ENCODE measurements at places on chromosomes 4 and X. TPM values are rescaled to one million over a fixed set of nuclear protein-coding genes. Genes with fewer than 3 reads are reported as not detected.

DNA sequence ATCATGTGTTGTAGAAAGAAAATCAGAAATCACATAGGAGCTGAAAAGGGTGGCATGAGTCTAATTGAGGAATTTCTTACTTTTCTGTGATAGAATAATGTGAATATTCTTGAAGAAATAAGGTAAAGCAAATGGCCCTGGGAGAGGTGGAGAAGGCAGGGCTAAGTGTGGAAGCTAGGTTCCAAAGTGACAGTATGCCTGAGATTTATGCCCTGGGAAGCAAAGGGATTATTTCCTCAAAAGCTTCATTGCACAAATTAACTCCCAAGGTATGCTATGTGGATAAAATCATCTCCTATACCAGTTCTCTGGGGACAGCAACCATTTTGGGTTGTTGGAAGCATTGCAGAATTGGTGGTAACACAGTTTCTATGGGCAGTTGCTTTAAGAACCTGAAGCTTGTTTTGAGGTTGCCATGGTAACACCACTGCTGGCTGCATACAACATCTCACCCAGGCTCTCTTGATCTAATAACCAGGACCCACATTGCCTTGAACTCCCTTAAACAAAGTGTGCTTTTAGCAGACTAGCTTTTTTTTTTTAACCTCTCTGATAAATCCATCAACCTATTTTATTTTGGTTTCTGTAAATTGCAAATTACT, 21.0 kb downstream of the MAOA start:
- H3K4me1 ChIP-seq = peaks cover 17% of the 10 kb centered on the region
- H3K36me3 ChIP-seq = no peaks in the 10 kb centered on the region

SMIM10 gene
- not detected for total RNA-seq

DNA sequence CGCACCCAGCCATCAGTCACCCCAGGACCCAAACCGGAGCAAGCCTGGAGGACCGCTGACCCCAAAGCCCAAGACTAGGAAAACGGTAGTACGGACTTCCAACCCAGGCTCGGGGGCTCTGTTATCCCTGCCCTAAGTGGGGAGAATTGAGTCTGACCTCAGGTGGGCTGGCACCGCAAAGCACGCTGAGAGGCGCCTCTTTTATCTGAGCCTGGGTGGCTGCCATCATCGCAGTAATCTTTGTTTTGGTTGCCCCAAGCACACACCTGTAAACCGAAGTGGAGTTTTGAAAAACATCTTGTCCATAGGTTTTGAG, 894 bp upstream of the SH3RF1 start:
- H3K4me1 ChIP-seq = peaks cover 26% of the 10 kb centered on the region
- H3K27ac ChIP-seq = peak overlapping the region; percentile 95
- H3K4me3 ChIP-seq = peak overlapping the region; percentile 63
- no peaks in the 10 kb centered on the region for H3K27me3 ChIP-seq
- H3K36me3 ChIP-seq = no peaks in the 10 kb centered on the region
- DNase-seq = no peak

TEX13B gene
- total RNA-seq = not detected

DNA sequence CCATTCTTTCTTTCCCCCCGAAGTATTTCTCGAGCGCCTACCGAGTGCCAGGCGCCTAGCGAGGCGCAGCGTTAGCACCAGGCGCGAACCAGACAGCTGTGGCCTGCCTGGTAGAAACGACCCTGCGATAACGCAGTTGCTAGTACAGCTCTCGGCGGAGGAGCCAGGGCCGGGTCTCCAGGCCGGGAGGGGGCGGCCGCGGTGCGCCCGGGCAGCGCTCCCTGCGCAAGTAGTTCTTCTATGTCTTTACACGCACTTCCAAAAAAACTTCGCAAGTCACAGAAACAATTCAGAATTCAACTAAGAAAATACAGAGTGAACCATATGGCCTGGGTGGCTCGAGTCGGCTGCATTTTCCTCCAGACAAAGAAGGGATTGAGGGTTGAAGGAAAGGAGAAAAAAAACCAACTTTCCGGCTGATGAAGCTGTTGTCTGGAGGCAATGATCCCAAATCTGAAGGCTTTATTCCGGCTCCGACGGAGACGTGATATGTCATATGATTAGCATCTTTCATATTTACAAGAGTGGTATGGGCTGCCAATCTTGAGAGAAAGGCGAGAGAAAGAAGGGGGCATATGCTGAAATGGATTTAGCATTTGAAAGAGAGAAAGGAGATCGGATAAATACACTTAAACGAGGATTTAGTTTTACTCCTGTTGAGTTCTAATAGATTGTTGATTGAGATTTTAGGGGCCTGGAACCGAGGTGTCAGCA, 7.2 kb upstream of the NEUROG2 start:
- peaks cover 27% of the 10 kb centered on the region for H3K4me1 ChIP-seq
- no peaks in the 10 kb centered on the region for H3K36me3 ChIP-seq
- peak overlapping the region; percentile 31 for H3K4me3 ChIP-seq
- DNase-seq = peak; percentile 69
- H3K27ac ChIP-seq = no peak overlapping the region

GRCh38 chr4:89914609-89915550, 20.2 kb downstream of the MMRN1 start:
- H3K27ac ChIP-seq = no peak overlapping the region
- H3K4me1 ChIP-seq = peaks cover 8% of the 10 kb centered on the region
- no peaks in the 10 kb centered on the region for H3K36me3 ChIP-seq
- DNase-seq = no peak

DNA sequence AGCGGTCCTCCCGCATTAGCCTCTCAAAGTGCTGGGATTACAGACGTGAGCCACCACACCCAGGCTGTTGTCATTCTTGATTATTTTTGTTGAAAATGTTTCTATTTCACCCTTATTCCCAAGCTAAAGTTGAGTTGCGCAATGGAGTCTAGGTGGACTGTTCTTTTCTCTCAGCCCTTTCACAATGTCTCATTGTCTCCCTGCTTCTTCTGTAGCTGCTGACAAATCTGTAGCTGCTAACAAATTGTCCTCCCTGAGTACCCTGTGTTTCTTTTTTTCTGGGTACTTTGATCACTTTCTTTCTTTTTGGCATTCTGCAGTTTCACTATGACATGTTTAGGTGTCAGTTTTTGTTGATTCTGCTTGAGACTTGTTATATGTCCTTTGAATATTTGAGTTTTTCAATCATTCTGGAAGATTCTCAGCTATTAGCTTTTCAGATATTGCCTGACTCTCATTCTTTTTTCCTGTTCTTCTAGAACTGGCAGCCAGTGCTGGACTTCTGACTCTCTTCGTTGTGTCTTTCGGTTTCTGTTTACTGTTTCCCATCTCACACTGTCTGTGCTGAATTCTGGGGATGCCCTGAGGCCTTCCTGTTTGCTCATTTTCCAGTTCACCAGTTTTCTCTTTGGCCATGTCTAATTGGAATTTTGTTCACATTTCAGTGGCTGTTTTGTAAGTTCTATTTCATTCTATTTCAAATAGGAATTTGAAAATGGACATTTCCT, 6.6 kb downstream of the ABCD1 start:
- DNase-seq = no peak
- H3K27ac ChIP-seq = no peak overlapping the region
- no peaks in the 10 kb centered on the region for H3K27me3 ChIP-seq
- peaks cover 25% of the 10 kb centered on the region for H3K4me1 ChIP-seq

DNA sequence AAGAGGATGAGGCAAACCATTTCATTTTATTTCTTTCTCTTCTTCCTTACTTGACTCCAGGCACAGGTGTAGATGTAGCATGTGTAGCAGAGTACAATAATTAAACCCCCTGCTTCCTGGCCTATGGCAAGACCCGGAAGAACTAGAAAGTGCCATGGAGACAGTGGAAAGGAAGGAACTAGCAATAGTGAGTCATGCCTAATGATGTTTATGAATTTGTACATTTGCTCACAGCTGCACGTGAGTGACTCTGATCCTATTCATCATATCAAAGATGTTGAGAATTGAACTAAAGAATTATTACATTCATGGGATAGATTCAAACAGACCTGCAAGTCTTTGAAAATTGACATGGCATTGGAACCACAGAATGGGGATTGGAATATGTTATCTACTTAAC, 2233.9 kb upstream of the TENM3 start:
- H3K27me3 ChIP-seq = no peaks in the 10 kb centered on the region
- no peaks in the 10 kb centered on the region for H3K36me3 ChIP-seq
- H3K27ac ChIP-seq = no peak overlapping the region
- no peaks in the 10 kb centered on the region for H3K4me1 ChIP-seq
- no peak for DNase-seq
- no peak overlapping the region for H3K4me3 ChIP-seq

MAGEA4 gene
- not detected for total RNA-seq

DNA sequence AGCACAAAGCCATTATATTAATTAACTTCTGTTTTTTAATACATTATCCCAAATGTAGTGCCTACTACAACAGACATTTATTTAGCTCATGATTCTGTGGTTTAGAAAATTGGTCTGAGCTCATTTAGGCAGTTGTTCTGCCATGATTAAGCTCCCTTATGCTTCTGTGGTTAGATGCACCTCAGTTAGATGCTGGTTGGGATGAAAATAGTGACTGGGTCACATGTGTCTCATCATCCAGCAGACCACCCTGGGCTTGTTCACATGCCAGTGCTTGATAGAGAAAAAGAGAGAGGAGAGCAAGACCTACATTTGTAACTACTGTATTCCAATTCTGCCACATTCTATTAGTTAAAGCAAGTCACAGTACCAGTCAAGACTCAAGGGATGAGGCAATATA, 376.4 kb upstream of the GNPDA2 start:
- no peak for DNase-seq
- H3K27me3 ChIP-seq = no peaks in the 10 kb centered on the region
- H3K36me3 ChIP-seq = no peaks in the 10 kb centered on the region

DNA sequence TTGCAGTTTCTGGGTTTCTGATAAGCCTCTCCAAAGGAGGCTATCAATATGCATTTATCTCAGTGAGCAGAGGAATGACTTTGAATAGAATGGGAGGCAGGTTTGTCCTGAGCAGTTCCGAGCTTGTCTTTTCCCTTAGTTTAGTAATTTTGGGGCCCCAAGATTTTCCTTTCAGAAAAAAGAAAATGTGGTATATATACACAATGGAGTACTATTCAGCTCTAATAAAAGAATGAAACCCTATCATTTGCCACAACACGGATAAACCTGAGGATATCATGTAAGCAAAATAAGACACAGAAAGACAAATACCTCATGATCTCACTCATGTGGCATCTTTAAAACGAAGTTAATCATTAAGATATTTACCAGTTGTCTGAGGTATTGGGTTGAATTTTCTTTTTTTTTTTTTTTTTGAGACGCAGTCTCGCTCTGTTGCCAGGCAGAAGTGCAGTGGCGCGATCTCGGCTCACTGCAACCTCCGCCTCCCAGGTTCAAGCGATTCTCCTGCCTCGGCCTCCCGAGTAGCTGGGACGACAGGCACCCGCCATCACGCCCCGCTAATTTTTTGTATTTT, 540 bp downstream of the ZNF721 start:
- H3K27me3 ChIP-seq = no peaks in the 10 kb centered on the region
- H3K4me1 ChIP-seq = peaks cover 43% of the 10 kb centered on the region
- peak overlapping the region; percentile 97 for H3K4me3 ChIP-seq
- peak; percentile 41 for DNase-seq

WDR1 gene
- total RNA-seq = 95.1 TPM

DNA sequence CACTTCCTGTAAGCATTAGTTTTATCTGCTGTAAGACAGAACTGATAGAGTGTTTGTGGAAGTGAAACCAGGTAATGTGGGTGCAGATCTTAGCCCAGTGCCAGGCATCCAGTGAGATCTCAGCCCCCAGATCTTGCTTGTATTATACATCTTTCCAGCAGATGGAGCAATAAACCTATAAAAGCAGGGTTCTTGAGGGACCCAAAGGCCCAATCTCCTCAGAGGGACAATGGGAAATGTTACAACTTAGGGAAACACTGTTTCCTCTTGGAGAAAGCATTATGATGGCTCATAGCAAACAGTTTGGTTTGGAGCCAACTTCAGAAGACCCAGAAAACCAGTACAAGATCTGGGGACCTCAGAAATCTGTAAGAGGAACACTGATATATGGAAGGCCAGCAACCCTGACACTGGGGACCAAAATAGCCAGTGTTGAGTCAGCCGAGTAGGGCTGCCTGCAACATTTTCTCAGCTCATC, 206.3 kb downstream of the SLC7A11 start:
- H3K27me3 ChIP-seq = no peaks in the 10 kb centered on the region
- H3K27ac ChIP-seq = no peak overlapping the region
- no peaks in the 10 kb centered on the region for H3K36me3 ChIP-seq
- peak; percentile 70 for DNase-seq

HTRA3 gene
- 24.6 TPM for total RNA-seq

FDCSP gene
- total RNA-seq = not detected

DNA sequence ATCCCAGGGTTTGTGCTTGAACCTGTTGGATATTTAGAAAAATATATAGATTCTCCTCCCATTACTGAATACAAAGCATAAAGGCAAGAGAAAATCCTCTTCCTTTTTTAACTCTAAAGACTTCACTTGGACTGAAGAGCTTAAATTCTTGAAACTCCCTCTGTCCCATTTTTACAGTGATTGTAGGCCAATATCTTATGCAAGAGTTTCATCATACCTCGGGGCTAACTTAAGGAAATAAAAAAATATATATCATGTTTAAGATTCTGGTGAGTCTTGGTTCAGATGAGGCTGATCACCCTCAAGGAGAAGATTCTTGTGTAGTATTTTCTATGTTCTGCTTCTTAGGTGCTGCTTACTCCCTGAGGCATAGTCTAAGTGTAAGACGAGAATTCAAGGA, 1449.6 kb downstream of the C4orf33 start:
- no peak for DNase-seq
- no peaks in the 10 kb centered on the region for H3K27me3 ChIP-seq
- H3K27ac ChIP-seq = no peak overlapping the region
- H3K4me1 ChIP-seq = no peaks in the 10 kb centered on the region
- H3K4me3 ChIP-seq = no peak overlapping the region
- no peaks in the 10 kb centered on the region for H3K36me3 ChIP-seq

- no peak for DNase-seq
- H3K36me3 ChIP-seq = no peaks in the 10 kb centered on the region
Measured at GRCh38 chrX:40303256-40304077, 205.7 kb upstream of the BCOR start.

DNA sequence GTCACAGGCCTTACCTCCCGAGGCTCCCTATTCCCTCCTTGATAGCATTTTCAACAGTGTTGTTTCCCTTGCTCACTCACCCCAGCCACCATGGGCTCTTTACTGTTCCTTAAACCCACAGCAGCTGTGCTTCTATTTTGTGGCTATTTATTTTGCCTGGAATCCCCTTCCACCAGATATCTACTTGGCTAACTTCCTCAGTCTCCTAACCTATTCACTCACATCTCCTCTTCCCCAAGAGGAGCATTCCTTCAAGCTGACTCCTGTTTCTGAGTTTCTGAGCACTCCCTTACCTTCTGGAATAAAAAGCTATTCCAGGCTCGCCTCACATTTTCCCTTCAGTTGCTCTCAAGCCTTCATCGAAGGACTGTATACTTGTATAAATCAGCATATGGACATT, 50.5 kb downstream of the CXCL1 start:
- no peaks in the 10 kb centered on the region for H3K4me1 ChIP-seq
- DNase-seq = no peak
- no peak overlapping the region for H3K4me3 ChIP-seq
- H3K36me3 ChIP-seq = no peaks in the 10 kb centered on the region

GRCh38 chr4:14294611-14295010, 667.1 kb upstream of the BOD1L1 start:
- no peaks in the 10 kb centered on the region for H3K27me3 ChIP-seq
- no peak overlapping the region for H3K4me3 ChIP-seq
- no peak overlapping the region for H3K27ac ChIP-seq

- H3K27ac ChIP-seq = no peak overlapping the region
- H3K4me1 ChIP-seq = peaks cover 12% of the 10 kb centered on the region
- DNase-seq = no peak
- no peak overlapping the region for H3K4me3 ChIP-seq
Measured at GRCh38 chr4:82839624-82840023, 41.0 kb upstream of the SCD5 start.

TMEM185A gene
- 17.4 TPM for total RNA-seq

Data from stomach (tissue), 19 donors.